ENCODE measurements at places on chromosomes 1 and 21.

GRCh38 chr1:221180704-221181368 is 301.6 kb downstream of the HLX start:
- DNase-seq = no peak

GRCh38 chr1:69842326-69842725 is 274.6 kb downstream of the LRRC7 start:
- DNase-seq = no peak

DNA sequence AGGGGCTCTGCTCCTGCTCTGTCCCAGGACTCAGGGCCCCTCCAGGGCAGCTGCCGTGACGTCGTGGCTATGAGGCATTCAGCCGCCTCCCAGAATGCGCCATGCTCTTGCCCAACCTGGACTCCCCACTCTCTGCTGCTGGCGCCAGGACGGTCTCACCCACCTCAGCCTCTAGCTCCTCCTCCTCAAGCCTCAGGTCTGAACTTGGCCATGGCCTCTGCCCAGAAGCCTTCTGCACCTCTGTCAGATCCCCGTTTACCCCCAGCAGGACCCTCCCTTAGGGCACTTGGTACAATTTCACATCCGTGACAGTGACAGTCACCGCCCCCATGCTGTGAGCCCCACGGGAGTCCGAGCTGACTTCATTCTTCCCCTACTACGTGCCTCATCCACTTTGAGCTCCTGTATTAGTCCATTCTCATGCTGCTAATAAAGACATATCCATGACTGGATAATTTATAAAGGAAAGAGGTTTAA is 4.9 kb downstream of the CSTB start:
- DNase-seq = no peak

GRCh38 chr1:208204779-208205178 is 39.4 kb downstream of the PLXNA2 start:
- no peak for DNase-seq

DNA sequence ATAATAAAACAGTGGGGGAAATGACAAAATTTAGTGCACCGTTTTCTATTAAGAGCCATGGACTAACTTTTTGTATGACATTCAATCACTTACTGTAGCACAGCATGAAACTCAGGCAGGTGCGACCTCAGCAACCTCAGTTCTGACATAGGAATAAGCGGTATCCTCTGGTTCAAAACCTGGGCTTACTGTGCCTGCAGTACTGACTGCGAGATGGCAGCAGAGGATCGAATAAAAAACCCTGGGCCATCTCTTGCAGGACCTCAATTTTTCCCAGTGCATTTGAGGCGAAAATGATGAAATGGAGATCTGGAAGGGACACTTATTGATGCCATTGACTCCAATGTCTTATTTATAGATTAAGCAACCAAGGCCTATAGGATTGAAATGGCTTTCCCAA is 214.7 kb downstream of the ADGRL2 start:
- DNase-seq = no peak

- DNase-seq = no peak
These were observed 9.4 kb downstream of the MFN2 start for GRCh38 chr1:11989669-11990068.

DNA sequence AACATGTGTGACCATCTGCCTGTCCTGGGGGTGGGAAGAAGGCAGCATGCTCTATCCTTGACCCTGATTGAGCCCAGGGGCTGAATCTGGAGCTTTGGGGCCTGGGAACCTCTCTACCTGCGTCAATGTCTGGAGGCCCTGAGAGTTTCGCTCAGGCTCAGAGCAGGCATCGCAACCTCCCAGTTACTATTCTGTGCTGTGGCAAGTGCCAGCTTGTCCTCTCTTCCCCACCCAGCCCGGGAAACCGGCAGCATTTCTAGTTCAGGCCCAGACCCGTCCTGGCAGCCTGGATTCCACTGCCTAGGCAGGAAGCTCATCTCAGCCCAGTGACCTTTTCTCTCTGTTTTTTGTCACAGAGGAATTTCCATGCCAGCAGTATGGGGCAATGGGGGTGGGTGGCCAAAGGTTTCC is 10.0 kb upstream of the IRF6 start:
- no peak for DNase-seq

DNA sequence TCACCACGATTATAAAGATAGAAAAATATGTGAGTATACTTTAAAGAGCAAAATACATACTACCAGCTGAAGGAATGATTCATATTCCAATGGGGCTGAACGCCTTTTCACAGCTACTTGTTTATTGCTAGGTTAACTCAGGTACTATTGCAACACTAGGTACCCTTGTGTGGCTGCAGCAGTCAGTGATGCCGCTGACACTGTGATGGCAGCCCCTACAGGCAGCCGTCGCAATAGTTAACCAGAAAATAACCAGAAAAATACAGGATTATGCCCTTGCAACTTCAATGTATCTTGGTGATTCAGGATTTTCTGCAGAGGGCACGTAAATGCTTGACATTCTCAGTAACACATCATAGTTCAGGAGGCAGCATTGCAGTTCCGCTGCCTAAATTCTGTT is 1.6 kb upstream of the MARK1 start:
- no peak for DNase-seq

DNA sequence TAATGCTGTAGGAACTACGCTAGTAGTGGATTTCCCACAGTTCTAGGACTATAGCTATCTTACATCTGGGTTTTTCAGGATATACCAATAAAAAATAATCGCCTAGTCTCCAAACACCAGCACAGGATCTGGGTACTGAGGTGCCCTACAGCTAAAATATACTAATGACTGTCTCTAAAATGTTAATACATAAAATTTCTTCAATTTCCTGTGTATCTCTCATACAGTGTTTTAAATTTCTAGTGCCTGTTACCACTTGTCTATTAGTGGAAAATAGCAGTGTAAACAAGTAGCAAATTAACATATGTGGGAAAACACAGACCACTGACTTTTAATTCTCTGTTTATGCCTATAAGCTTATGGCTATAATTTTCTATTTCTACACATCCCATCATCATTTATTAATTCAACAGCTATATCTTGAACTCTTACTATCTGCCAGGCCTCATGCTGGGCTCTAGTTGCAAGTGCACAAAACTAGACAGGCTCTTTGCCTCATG is 16.1 kb upstream of the PTPN14 start:
- DNase-seq = no peak

GRCh38 chr1:31095985-31096384 is 30.5 kb upstream of the PUM1 start:
- DNase-seq = no peak

DNA sequence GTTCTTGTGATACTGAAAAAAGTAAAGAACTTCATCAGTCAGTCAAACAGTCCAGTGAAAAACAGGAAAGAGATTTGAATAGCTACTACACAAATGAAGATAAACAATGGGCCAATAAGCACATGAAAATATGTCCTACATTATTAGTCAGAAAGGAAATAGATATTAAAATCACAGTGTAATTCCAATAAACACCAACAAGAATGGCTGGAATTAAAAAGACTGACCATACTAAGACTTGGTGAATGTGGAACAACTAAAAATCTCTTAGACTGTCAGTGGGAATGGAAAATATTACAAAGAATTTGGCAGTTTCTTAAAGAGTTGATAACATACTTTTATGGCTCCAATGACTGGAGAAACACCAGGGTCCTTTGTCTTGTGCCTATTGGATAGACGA is 241.8 kb upstream of the USP24 start:
- no peak for DNase-seq

DNA sequence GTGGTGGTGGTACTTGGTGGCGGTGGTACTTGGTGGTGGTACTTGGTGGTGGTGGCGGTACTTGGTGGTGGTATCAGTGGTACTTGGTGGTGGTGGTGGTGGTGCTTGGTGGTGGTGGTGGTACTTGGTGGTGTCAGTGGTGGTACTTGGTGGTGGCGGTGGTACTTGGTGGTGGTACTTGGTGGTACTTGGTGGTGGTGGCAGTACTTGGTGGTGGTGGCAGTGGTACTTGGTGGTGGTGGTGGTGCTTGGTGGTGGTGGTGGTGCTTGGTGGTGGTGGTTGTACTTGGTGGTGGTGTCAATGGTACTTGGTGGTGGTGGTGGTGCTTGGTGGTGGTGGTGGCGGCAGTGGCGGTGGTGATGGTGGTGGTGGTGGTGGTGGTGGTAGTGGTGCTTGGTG is 20.2 kb downstream of the COQ8A start:
- no peak for DNase-seq

DNA sequence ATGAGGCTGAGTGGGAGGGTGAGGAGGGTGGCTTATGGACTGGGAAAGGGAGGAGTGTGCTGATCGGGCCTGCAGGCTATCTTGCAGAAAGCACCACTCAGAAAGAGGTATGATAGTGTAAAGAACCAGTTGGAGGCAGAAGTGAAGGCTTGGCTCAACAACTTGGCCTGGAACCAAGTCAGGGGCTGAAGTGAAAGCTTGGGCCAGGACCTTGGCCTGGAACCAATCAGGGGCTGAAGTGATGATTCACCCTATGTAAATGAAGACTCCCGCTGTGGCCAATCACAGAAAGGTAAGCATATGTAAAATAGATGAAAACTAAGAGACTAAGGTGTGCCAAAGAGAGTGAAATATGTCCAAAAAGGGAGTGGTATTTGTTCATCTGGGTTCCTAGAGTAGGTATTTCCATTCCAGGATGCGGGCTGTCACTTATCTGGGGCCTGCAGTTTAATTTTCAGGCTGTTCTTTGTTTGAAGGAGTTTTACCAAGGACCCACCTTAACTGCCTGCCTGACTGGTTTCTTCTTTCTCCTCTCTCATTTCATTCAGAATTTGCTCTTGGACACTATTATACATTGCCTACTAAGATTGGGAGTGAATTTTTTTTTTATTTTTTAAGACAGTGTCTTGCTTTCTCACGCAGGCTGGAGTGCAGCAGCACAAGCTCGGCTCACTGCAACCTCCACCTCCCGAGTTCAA is 5.1 kb upstream of the RFX5 start:
- no peak for DNase-seq

DNA sequence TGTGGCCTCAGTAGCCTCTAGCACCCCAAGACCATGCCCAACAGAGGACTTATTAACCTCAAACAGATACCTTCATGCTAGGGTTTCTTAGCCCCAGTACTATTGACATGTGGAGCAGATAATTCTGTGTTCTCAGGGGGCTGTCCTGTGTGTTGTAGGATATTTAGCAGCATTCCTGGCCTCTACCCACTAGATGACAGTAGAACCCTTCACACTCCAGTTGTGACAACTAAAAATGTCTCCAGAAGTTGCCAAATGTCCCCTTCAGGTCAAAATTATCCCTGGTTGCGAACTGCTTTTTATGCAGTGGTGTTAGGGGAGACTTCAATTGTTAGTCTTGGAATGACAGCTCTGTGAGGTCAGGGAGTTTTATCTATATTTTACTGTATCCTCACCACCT is 8.1 kb downstream of the KAZN start:
- DNase-seq = no peak

GRCh38 chr1:221698579-221699349 is 43.1 kb downstream of the DUSP10 start:
- no peak for DNase-seq

DNA sequence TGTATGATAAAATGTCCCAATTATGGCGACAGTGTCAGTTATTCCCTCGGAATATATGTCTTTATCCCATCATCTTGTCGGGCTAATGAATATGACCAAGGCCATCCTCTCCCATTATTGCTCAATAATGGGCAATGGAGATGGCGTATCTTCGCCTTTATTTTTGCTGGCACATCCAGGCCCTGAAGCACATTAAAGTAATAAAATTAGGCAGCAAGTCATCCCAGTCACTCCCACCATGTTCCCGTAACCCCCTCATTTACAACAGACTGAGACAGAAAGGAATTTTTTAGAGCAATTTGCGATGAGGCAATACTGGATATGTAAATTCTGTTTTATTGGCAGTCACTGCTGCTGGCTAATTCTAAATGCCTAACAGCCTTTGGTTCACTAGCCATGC is 35.3 kb downstream of the CLIC6 start:
- DNase-seq = no peak
